Ovary (tissue), 10 donors: ENCODE measurements at places on chromosomes 3 and 15. TPM values are rescaled to one million over a fixed set of nuclear protein-coding genes. Genes with fewer than 3 reads are reported as not detected.

EIF4E3 gene
- total RNA-seq = 38.2 TPM

CYP11A1 gene
- 19.9 TPM for total RNA-seq

GOLGA6A gene
- total RNA-seq = not detected

SLC24A5 gene
- not detected for total RNA-seq

RNF13 gene
- total RNA-seq = 55.2 TPM

IMPG2 gene
- 0.90 TPM for total RNA-seq

CD80 gene
- total RNA-seq = 0.43 TPM

KLF13 gene
- total RNA-seq = 14.8 TPM
